ENCODE measurements at places on chromosomes 2 and 18.

GRCh38 chr2:233848276-233848675 is 6.1 kb downstream of the HJURP start:
- no peak for DNase-seq

GRCh38 chr2:109535217-109535946 is 78.4 kb downstream of the SEPTIN10 start:
- DNase-seq, result no peak

DNA sequence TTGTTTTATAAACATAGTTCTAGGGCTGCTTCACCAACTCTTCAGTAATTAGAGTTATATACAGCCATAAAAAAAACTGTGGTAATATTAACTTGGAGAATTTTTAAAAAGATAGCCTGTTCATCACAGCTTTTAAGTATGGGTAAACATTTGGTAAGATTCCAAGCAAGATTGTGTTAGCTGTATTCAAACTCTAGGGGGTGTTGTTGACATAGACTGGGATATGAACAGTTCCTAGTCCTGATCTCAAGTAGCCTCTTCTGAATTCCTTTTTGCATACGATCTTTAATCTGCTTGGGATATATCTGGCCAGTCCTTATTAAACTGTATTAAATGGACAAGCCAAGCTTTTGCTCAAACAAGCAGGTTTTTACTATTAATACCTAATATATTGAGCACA is 13.4 kb downstream of the NOP58 start:
- DNase-seq, result no peak

DNA sequence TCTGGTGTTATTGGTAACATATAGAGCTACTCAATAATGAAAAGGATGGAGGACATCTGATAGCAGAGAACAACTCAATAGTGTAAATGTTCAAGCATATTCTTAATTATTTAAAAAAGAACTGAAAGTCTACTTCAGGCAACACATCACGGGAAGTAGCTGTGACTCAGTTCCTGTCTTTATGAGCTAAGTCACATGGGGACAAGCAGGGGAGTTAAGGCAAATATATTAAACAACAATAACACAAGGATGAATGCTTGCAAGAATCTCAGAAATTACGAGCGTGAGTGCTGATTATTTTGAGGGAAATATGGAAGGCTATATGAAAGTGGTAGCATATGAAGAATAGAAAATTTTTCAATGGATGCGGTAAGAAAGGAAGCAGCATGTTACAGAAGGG is 4.0 kb upstream of the HNMT start:
- no peak for DNase-seq

DNA sequence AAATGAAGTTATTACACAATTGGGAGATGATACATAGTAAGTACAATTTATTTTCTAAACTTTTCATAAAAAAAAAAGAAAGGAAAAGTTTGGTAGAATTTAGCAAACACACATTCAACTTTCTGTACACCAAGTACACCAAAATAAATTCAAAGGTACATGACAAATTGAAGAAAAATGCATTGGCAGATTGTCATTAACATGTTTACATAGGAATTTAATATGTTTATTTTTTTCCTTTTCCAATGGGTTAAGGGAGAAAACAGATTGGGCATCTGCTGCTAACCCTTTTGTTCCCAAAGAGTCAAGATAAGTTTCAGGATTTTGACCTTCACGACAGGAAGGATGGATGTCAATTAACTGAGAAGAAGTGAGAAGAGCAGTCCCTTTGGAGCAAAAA is 620.4 kb downstream of the XIRP2 start:
- DNase-seq, result no peak

GRCh38 chr2:112023707-112024106 is 31.4 kb upstream of the TMEM87B start:
- no peak for DNase-seq

DNA sequence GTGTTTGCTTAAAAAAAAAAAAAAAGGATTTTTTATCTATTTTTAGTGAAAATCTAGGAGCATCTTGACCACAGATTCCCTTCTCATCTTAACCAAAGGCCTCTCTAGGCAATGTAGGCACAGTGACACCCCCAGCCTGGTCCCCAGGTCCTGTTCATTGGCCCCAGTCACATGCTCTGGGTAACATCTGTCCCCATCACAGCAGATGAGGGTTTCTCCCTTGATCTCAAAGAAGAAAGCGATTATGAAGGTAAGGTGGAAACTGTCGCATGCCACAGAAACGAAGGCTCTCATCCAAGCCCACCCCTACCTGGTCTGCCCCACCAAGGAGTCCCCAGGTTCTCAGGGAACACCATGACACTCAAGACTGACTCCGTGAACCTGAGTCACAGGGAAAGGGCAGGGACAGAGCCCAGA is 4.7 kb downstream of the HS6ST1 start:
- DNase-seq, result no peak

DNA sequence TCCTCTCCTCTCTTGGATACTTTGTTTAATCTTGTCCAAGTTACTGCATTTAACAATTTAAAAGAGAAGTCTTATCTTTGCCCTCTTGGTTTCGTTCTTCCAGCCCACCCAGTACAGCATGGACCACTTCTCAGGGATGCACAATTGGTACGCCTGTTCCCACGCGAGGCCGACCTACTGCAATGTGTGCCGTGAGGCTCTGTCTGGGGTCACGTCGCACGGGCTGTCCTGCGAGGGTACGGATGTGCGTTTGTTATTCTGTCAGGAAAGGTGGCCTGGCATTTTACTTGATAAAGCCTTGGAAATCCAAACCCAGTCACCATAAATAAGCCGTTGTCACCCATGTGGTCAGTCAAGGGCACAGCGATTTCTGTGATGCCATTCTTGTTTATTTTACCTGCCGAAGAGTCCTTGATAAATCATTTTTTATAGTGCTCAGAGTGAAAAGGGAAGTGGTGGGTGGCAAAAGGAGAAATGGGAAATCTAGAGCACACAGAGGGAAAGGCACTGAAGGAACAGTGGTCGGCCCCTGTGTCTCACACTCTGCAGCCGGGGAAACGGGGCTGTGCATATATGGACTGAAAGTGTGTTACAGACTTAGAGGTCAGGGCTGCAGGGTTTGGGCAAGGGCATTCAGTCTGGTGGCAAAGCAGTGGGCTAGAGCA is 80.5 kb downstream of the DGKD start:
- DNase-seq, result no peak

DNA sequence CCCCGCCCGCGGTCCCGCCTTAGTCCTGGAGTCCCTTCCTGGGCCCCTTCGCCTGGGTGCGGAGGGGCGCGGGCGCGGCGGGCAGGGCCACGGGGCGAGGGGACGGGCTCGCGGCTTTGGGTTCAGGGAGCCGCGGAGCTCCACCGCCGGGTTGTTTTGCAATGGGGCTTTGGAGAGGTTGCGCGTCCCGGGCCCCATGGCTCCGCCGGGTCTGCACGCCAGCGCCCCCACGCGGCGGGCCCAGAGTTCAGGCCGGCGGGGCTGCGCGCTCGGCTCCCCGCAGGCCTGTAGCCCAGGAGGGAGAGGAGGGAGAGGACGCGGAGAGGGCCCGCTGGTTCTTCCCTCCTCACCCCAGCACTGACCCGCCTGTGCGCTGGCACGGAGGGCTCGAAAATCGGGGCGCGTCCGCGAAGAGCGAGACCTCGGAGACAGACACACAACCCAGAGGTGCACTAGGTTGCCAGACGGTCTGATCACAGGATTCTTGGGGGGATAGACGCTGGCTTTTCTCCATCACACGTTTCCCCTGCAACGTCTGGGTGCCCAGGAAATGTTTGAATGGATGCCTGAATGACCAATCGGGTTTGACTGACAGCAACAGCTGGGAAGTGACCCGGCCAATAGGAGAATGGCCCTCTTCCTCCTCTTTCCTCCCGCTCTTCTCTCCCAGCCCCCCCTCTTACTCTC is 4.9 kb upstream of the SIX2 start:
- no peak for DNase-seq

DNA sequence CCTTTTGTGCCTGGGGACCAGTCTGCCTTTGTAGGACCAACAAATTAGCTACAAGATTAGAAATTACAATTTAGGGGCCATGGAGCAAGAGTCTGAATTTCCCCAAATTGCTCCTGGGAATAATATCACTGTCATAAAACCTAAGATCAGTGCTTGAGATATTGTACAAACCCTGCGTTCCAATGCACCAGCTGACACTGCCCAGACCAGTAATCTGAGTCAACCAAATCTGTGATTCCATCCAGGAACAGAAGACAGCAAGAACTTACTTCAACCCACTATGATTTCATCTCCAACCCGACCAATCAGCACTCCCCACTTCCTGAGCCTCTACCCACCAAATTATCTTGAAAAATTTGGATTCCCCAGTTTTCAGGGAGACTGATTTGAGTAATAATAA is 1305.0 kb upstream of the NRXN1 start:
- no peak for DNase-seq

DNA sequence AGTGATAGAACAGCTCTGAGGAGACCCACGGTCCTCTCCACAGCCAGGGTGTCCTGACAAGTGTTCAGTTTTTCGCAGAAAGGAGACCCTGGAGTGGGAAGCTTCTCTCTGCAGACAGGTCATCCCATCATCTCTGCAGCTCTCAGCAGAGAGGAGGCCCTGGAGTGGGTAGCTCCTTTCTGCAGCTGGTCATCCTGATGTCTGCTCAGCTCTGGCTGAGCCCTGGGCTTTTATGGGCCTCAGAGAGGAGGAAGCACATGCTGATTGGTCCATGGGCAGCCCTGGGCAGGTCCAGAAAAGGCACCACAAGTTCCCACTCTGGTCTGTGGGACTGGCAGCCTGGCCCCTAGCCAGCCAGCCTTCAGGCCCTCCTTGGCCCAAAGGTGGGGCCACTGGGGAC is 72.3 kb upstream of the ST3GAL5 start:
- no peak for DNase-seq

DNA sequence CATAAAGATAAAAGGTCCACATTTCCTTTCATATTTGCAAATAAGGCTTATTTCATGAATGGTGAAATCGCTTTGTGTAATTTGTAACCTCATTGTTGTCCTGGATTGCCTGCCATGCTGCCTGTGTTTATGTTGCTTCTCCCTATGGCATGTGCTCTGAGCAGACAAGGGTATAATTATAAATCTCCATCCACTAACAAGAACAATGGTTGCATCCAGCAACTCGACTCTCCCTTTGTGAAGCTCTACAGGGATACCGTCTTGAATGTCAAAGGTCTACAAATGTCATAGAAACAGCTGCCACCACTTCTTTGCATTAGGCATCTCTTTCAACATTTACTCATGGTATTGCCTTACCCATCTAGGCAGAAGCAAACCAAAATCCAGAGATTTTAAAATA is 209.6 kb downstream of the SLC8A1 start:
- DNase-seq, result no peak

- DNase-seq, result no peak
These were observed 60.9 kb downstream of the LOXHD1 start for GRCh38 chr18:46596119-46596518.

DNA sequence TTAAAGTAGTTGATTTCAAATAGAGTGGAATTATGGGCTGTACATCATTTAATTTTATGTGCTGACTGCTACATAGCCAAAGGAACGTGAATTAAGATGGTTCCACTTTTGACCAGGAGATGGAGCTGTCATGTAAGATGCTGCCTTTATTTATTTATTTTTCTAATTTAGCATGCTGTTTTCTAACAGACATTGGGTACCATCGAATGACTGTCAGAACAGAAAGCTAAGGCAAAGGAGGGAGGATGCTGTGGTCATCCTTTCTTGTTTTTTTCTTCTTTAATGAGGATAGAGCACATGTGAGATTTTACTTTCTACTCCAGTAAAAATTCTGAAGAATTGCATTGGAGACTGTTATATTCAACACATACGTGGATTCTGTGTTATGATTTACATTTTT is at the start of gene SCN2A:
SCN2A (plus strand) TSS at position 185 of the 400 bp plus-strand sequence. CDS start 56,410 bp downstream, outside the sequence.
- no peak for DNase-seq

- DNase-seq, result no peak
These were observed 83.0 kb upstream of the ZNF532 start for GRCh38 chr18:58781627-58782194.

Data from cortex of kidney (tissue), 1 donor.